ENCODE measurements at places on chromosomes 16 and 17.

DNA sequence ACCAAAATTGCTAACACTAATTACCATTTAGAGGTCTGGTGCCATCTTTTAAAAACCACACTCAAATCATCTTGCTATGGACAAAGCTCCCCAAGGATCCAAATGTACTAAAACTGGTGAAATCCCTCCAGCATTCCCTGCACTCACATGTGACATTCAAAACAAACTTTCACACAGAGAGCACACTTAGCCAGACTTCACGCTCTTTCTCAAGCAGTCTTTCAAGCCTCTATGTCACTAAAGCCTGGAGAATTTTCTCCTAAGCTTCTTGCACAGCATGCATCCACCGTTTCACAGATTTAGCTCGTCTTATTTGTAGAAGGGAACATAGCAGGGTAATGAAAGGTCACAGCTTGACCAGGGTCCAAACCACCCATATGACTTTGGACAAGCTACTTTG is 19.3 kb downstream of the CMTM3 start:
- no peak for DNase-seq

- no peak for DNase-seq
Observed at GRCh38 chr17:5694551-5694950, 110.2 kb upstream of the NLRP1 start.

GRCh38 chr17:8887834-8888703 is 20.6 kb upstream of the PIK3R6 start:
- DNase-seq = no peak

- no peak for DNase-seq
Observed at GRCh38 chr17:41549596-41550039, 21.5 kb upstream of the KRT19 start.

GRCh38 chr16:10180042-10180770 is 2.0 kb downstream of the GRIN2A start:
- no peak for DNase-seq

DNA sequence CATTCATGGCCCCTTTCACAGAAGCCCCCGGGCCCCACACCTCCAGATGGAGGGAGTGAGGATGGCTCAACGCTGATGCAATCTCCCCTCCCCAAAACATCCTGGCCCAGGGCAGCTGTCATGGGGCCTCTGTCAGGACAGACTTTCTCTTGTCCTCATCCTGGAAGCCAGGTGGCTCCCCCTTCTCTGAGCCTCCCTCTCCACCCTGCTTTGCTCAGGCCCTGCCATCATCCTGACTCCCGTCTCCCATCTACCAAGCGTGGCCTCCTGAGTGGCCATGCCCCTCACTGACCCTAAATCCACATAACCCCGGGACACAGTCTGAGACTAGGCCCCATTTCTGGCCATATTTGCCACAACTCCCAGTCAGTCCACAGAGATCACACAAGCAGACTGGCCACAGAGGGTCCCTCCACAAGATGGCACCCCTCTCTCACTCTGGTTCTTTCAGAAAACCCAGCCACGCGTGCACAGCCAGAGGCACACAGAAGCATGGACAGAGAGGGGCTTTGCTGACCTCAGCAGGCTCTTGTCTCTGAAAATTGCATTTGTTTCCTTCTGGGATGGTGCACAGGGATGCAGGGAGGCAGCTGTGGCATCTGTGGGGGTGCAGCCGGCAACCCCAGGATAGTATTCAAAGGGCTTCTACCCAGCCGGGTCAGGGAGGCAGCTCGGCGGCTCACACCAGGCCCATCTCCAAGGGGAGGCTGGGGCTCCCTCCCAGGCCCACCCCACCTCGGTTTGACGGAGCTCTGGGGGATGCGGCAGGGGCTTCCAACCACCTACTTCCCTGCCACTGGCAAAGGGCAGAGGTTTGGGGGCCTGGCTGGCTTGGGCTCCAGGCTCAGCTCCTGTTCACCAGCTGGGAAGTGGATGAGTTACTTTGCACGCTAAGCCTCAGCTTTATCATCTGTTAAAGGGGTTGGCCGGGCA is 16.9 kb downstream of the DOC2B start:
- peak; percentile 66 for DNase-seq

- peak; percentile 43 for DNase-seq
Observed at GRCh38 chr17:45784293-45784740, at the start of gene CRHR1. CRHR1 (plus strand) TSS chr17:45784320; CDS start chr17:45784545, 225 bp downstream.

GRCh38 chr16:72198021-72198711 is 26.2 kb upstream of the PMFBP1 start:
- DNase-seq = no peak

DNA sequence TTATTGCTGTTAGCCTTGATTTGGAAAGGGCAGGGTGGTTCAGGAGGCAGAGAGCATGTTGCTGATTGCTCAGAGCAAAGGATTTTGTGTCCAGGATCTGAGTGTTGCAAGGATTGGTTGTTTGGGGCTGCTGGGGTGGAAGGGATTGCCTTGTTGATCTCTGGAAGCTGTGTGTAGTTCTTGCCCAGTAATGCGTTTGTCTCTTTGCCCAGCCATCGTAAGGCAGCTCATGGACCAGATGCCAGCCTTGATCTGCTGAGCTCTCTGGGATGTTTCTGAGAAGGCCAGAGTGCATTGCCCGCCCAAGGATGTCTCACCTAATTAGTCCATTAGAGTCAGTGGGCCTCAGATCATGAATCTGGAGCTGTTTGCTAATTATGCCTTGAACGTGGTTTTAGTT is 33.6 kb downstream of the NKD1 start:
- DNase-seq = no peak

- no peak for DNase-seq
Observed at GRCh38 chr16:11208916-11209665, 46.9 kb downstream of the SOCS1 start.

- DNase-seq = no peak
Observed at GRCh38 chr17:37828651-37829124, 83.8 kb upstream of the HNF1B start.

- no peak for DNase-seq
Observed at GRCh38 chr17:73603971-73604370, 40.3 kb downstream of the SDK2 start.

- DNase-seq = no peak
Observed at GRCh38 chr16:89422905-89423630, 67.3 kb downstream of the ANKRD11 start.

DNA sequence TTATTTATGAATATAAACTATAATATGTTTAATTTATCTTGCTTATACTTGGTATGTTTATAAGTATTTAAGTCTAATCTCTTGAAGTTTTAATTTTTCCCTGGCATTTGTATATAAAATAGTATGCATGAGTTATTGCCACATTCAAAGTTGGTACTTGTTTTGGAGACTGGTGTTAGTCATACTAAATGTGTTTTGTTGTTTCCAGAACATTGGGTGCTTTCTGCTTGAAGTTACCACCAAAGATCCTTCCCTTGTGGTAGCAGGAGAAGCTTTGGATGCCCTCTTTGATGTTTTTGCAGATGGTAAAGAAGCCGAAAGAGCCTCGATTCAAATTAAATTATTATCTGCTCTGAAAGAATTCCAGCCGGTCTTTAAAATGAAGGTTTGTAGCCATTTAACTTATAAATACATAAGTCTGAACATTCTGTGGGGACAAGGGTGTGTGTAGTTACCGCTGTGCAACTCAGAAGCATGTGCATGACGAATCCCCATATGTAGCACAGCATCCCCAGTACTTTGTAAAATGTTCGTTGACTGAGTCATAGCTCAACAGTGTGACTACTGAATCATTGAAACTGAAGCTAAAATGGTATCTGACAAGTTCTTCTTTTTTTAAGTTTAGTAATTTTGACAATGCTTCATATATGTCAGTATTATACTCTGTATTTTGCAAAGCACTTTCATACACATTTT is 36.4 kb downstream of the HEATR3 start:
- no peak for DNase-seq

GRCh38 chr16:66484453-66485213 is 57.5 kb downstream of the BEAN1 start:
- DNase-seq = no peak

- DNase-seq = no peak
Observed at GRCh38 chr17:73947281-73947965, 256.1 kb upstream of the RPL38 start.

DNA sequence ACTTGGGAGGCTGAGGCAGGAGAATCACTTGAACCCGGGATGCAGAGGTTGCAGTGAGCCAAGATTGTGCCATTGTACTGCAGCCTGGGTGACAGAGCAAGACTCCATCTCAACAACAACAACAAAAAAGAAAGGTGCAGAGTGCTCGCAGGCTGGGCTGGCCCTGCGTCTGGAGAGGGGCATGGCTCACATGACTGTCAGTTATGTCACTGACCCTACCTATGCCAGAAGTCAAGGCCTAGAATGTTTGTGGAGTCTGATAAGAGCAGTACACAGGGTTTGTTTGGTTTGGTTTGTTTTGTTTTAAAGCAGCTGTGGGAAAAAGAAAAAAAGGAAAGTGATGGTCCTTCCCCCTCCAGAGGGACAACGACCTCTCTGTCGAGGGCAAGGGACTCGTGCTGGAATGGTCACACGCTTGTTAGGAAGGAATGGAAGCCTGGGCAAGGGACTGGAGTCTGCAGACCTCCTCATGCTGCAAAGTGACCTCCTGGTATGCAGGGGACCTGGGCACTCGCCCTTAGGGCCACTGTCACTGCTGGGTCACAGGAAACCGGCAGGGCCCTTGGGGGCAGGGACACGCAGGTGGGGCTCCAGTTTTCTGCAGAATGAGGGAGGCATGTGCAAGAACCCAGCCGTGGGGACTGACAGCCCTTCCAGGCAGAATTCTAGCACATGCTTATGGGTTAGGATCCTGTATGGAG is 10.1 kb upstream of the OSGIN1 start:
- DNase-seq = no peak

- no peak for DNase-seq
Observed at GRCh38 chr17:10210151-10210574, 11.8 kb upstream of the GAS7 start.

DNA sequence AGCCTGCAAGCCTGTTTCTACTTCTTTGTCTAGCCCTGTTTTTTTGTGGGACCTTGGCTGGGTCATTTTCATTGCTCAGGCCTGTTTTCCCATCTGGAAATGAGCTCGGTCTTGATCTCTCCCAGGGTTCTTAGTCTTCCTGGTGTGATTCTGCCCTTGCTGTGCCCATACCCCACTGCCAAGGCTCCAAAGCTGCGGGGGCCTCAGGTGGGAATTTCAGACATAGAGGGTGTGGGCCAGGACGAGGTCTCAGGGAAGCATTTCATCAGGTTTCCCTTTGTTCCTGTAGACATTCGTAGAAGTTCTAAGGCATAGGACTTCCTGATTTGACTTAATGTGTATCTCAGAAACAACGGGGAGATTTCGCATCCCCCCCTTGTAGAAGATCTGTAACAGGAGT is 5.8 kb downstream of the MPRIP start:
- no peak for DNase-seq

GRCh38 chr17:63308272-63308671 is 137.8 kb downstream of the CYB561 start:
- no peak for DNase-seq

DNA sequence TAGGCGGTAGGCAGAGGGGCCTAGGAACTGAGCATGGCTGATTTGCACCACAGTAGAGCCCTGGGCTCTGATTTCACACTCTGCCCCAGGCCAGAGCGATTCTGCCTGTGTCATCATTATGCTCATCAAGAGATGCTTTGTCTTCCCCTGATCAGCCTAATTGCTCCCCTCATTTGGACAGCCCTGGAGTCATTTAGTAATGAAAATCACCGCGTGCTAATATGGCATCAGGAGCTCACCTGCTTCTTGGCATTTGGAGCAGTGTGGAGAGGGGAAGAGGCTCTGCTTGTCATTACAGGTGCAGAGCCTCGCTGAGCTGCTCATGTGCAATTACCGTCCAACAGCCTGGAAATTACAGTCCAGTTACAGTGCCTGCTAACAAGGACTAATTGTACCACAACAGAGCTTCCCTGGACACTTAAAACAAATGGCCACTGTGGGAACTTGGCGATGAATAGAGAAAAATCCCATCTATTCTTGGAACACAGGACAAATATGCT is 157.1 kb upstream of the WSCD1 start:
- DNase-seq = no peak
